ENCODE measurements at places on chromosomes 12 and 14. TPM values are rescaled to one million over a fixed set of nuclear protein-coding genes. Genes with fewer than 3 reads are reported as not detected.

The PLEKHG7 gene
- 0.17 TPM for total RNA-seq

The RHOJ gene
- total RNA-seq: not detected

The ISCA2 gene
- total RNA-seq: 14.9 TPM

The LRP1-AS gene
- total RNA-seq: not detected

The LHX5 gene
- 0.35 TPM for total RNA-seq

DNA sequence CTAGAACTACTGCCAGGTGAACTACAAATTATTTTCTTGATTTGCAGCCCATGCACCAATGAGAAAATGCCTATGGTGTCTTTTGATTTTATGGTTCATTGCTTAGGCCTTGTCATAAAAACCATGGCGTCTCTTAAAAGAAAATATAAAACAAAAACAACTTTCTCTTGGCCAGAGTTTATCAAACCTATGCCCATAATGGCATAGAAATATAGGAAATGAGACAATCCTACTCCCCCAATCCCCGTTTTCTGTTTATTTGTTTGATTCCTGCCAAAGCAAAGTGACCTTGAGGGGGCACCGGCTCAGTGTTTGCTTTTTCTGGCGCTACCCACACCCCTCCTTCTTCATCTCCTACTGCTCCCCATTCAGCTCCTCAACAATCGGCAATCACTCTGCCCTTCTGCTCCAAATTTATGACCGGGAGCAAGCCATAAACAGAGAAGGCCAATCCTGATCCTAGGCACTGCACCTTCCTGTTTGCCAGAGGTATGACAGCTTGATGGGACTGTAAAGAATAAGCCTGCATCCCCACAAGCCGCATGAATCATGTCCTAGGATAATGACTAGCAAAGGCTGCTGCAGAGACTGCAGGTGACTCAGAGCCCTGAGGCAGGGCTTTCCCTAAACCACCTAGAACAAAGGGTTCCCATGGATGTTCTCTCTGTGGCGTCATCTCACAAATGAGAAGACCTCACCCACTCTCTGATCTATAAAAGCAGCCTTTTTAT, 874.9 kb downstream of the NRXN3 start:
- DNase-seq: peak; percentile 97

DNA sequence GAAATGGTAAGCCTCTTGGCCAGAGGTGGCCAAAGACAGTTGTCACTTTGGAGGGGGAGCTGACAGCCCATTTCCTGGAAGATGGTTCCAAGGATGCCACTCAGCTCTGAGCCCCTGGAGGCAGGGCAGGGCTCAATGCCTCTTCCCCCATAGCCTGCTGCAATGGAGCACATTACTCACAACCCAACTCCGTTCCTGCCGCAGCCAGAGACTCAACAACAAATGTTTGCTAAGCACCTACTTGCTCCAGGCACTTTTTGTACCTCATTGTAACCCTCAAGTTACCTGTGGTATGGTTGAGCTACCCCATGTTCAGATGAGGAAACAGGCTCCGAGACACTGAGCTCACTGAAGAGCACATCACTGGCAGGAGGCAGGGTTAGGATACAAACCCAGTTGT, 19.5 kb downstream of the IRF2BPL start:
- no peak for DNase-seq

GRCh38 chr12:91818227-91819131, 327.2 kb downstream of the BTG1 start:
- peak; percentile 90 for DNase-seq

- DNase-seq: no peak
Observed at GRCh38 chr14:36452860-36453259, 67.2 kb downstream of the NKX2-1 start.

- peak; percentile 78 for DNase-seq
Observed at GRCh38 chr14:85415015-85415712, 114.8 kb upstream of the FLRT2 start.

DNA sequence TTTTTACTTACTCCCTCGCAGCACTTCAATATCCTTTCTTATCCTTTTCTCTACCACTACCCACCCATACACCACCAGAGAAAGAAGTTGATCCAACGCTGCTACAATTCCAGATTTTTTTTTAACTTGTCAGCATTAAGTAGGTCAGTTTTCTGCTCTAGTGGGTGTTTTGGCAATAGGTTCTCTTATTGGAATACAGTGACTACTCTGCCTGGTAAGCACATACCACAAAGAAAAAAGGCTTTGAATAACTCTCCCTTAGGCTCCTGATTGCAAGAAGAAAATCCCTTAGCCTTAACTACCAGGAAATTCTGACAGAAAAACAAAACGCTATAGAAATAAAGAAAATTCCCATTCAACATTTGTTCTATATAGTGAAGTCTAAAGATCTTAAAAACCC, 72.0 kb downstream of the NUMB start:
- peak; percentile 81 for DNase-seq

GRCh38 chr12:4275016-4275869, 1.7 kb downstream of the CCND2 start:
- DNase-seq: no peak

DNA sequence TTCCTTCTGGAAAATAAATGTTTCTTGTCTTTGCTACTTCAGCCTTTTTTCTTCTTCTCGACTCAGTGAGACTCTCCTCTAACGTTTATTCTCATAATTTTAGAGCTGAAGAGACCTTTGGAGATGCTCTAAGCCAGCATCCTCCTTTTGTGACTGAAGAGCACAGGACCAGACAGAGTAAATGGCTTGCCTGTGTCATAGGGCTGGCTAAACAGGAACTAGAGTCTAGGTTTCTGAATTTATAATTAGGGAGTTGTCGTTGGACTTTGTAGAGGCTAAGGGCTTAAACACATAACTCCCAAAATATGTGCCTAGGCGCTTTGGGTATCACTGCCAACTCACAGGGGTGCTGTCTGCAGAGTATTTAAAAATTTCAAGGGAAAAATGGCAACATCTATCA, 98.5 kb downstream of the FGD4 start:
- no peak for DNase-seq

- DNase-seq: peak; percentile 88
Observed at GRCh38 chr14:75559451-75560222, 18.8 kb upstream of the FLVCR2 start.

GRCh38 chr14:68318828-68319227, 474.0 kb downstream of the ZFP36L1 start:
- no peak for DNase-seq

DNA sequence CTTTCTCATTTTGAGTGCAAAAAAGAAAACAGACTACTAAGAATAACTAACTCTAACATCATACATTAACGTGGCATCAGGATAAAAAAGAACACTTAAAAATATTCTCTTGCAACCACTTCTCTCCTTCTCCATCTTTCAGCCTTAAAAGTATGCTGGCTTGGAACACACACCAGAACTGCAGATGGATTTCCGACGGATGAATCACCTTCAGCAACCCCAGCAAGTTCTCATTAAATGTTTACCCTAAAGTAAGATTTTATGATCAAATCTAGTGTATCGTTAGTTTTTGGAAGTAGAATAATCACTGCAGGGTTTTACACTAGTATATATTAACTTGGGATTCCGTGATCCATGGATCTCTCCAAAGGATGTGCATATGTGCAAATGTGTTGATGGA, 1.2 kb downstream of the NEK9 start:
- peak; percentile 67 for DNase-seq

DNA sequence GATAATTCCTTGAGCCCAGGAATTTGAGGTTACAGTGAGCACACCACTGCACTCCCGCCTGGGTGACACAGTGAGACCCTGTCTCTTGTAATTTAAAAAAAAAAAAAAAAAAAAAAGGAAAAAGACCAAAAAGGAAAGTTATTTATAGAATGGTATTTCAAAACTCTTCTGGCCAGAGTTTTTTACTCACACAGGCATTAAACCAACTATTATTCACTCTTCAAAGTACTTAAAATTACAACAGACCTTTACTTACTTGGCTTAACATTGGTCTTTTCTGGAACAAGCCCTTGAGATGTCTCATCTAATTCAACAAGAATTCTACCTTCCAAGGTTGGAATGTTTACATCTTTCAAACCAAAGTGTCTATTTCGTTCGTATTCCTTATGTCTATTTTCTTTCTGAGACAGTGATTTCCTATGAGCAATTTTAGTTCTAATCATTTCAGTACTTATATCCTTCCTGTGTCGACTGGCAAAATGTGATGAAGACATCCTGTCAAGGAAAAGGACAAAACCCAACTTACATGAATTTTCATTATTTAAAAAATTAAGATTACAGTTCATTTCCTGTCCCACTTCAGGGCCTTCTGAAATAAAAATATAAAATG, 2.6 kb downstream of the DLGAP5 start:
- DNase-seq: no peak

Data from renal cortical epithelial cell (primary cell).